ENCODE measurements at places on chromosomes 2 and 18.

GRCh38 chr2:6986301-6986911 is 69.2 kb downstream of the RNF144A start:
- no peak for DNase-seq

GRCh38 chr2:189933041-189933440 is 129.5 kb downstream of the MSTN start:
- no peak for DNase-seq

DNA sequence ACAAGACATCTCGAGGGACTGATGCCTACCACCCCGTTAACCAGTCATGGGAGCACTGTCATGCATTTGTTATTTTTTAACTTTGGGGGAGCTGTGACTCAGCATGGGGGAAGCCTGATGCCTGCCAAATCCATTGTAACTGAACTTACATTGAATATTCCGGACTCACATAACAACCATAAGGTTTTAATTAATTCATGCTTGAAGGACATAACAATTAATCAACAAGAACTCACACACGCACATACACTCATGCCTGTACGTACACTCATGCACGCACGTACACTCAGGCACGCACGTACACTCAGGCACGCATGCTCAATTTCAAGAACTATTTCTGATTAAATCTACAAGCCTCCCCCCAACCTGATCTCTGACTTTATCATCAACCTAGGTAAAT is 1639.1 kb downstream of the SUCLG1 start:
- DNase-seq: no peak

DNA sequence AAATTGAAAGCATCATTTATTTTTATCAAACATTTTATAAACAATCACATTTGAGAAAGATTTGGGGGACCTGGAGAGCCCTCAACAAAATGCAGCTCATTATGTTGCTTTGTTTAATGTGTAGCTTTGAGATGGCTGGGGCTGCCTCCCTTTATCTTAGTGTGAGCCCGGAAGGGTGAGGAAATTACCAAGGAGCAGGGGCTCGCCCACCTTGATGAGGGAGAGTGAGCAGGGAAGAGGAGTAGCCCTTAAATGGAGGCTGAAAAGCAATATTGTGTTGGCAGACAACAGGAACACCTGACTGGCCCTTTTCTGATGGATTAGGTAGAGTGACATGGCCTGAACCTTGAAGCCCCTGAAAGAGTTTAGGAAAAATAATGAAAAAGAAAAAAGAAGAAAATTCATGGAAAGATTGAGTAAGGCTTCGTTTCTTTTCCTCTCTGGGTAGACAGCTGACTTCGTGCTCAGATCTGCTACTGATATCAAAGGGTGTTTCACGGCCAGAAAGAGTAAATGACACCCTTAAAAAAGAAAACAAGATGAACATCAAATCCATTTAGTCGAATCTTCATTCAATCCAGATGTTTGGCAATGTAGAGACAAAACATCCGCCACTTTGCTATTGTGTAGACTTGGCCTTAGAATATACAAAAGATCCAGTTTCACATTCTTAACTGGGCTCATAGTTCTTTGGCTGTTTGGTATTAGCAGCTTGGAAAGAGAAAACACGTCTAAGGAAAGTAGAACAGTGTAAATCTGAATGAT is 206.5 kb upstream of the TCF4 start:
- DNase-seq: no peak

- DNase-seq: no peak
Observed at GRCh38 chr2:170712653-170713542, 2.2 kb upstream of the SP5 start.

DNA sequence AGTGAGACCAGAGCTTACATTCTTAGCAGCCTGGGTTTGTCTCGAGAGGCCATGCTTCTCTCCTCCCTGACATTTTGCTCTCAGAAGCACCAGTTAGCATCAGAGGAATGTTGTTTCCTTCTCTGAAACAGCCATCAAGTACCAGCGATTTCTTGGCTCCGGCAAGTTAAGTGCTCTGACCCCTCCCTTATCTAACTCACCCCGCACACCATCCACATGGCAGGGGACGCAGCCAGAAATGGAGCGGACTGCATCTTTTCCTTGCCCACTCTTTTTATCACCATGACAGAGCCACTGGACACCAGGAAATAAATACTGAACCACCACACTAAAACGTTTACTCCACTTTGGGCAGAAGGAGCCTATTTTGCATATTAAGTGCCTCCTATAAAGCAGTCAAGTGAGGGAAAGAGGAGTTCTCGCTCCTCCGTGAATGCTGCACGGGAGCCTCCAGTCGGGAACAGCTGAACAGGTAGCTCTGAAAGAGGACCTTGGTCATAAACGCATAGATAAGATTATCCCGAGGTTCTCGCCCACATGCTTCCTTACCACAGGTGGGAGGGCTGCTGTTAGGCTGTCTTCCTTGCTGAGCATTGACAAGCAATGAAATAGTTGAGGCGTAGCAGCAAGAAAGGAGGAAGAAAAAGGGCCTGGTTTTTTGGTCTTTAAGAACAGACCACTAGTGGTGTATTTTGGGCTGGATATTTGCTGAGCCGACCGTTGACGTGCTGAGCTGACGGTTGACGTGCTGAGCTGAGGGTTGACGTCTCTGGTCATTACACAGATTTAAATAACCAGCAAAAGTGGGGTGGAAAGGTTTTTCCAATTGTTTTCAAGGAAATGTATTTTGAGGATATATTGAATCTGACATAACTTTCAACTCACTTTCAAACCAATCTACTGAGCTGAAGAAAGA is 71.4 kb upstream of the ITGB6 start:
- DNase-seq: no peak

DNA sequence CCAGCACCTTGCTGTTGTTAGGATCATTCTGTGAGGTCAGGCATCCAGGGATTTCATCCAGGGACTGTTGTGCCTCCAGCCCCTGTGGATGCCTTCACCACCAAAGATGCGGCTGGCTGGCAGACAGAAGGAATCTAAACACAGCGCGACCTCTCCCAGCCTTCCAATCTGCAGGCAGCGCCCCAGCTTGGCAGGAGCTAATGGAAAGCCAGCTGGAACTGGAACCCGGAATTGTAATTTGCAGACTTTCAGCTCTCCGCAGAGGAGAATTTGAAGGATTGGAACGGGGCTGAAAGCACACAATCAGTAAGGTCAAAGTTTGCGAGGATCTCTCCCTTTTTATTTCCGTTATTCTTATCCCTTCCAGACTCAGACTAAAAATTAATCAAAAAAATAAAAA is 127.8 kb downstream of the TRIB2 start:
- DNase-seq: no peak

- no peak for DNase-seq
Observed at GRCh38 chr18:51578406-51578980, 381.0 kb upstream of the MEX3C start.
